Renal cortex interstitium (tissue), 15 donors: ENCODE measurements at places on chromosomes 7 and 10.
A peak's percentile ranks its signal among the peaks of the same experiment; 100 is the strongest.

GRCh38 chr10:6216916-6217315 lies 14.2 kb downstream of the PFKFB3 start:
- no peak for DNase-seq

- DNase-seq: no peak
These were observed 104.6 kb downstream of the HECW1 start for GRCh38 chr7:43217055-43217454.

- no peak for DNase-seq
These were observed 146.3 kb downstream of the ADARB2 start for GRCh38 chr10:1591045-1591444.

GRCh38 chr7:28868712-28869111 lies 89.4 kb downstream of the TRIL start:
- DNase-seq: no peak

DNA sequence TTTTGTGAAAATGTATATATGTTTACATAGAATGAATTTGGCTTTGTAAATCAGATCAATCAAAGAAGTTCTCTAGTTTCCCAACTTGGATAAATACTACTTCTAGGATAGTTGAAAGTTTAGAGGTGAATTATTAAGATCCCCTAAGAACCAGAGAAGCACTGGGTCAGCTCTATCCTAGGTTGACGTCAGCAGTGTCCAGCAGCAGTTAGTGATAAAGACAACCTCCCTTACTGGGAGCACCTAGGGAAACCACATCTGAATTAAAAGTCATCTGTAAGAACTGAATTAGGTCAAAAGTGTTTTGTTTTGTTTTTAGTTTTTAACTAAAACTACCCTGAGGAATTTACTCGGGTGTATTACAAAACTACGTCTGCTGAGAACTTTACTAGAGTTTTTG lies 178.0 kb downstream of the POLR1F start:
- no peak for DNase-seq

DNA sequence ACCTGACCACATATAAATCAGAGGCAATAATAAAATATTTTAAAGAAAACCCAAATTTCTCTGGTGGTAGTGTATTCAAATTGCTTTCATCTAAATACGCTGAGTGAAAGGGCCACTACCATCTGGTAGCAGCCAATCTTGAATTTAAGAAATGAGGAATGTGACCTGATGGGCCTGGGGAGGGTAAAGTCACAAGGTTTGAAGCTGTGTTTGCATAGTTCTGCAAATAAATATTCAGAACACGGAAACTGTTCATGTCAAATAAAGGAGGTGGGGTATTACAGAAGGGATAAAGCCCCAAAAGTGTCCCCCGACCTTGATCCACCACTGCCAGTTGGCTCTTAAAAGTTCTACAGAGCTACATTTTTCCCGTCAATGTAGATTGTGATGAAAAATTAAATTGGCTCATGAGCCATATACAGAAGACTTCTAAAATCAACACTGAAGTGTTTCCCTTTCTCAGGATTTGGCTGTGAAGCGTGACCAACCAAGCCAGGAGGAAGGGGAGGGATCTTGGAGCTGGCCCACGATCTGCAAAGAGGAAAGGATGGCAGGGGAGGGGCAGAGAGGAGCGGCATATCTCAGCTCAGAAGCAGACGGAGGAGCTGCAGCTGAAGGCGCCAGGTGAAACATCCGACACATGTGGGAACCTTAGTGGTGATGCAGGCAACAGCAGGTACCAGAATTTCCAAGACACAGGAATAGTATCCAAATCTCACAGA lies 39.6 kb downstream of the MPP7 start:
- DNase-seq: no peak

DNA sequence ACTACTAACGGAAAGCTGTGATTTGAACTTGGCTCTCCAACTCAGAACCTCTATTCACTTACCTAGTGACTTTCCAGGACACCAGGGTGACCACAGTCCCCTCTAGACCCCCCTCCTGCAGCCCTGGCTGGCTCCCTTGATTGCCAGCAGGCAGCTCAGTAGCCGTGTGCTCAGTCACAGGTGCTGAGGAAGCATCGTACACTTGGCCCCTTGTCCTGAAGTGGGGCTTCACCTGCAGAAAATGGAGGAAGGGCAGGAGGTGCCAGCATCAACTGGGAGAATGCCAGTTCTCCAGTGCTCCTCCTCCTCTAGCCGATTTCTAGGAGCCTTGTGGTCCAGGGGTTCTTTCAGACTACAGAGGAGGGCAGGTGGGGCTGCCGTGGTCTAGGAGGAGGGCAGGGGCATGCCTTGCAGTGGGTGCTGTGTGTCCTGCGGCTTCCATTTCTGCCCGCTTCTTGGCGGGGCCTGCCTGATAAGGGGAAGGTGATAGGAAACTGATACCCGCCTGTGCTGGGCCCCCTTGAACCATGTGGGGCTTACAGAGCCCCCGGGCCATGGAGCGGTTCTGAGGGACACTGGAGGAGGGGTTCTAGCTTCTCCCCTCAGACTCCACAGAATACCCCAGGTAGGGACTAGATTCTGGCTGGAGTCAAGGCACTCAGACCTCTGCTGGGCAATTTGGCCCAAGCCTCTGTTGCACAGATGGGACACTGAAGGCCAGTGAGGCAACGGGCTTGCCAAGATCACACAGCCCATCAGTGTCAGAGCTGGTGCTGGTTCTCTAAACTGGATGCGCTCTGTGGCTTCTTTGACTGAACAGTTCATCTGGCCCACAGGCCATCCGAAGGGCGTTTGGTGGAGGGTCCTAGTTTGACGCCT lies 14.0 kb downstream of the FAM241B start:
- DNase-seq: no peak

- DNase-seq: peak; percentile 53
These were observed 131.1 kb upstream of the CDK1 start for GRCh38 chr10:60646966-60647796.

GRCh38 chr7:24817339-24817738 lies 60.1 kb upstream of the GSDME start:
- no peak for DNase-seq

GRCh38 chr10:96288151-96288621 lies 16.0 kb upstream of the DNTT start:
- DNase-seq: no peak

DNA sequence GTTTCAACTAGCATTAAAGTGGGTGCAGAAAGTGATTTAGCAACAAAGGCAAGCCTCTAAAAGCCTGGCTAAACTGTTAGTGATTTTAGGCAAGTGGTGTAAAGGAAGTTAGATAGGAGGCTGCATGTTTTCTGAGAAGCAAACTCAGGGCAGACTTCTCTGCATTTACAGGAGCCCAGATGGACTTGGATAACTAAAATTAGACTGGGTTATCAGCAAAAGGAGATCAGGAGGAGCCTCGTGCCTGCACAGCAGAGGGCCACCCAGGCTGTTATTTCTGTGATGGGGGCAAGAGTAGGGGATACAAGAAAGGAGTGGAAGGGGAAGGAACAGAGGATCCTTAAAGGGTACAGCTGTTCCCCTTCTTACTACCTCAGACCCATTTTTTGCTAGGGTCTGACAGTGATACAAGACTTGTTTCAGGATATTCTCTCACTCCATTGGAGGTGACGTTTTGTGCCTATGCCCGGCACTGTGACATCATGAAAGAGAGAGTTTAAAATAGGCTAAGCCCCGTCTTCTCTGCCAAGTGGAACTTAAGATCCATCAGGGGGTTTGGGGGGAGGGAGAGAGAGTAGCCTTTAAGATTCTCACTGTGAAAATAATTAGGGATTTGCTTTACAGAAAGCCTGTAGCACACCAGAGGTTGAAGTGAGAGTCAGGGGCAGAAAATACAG lies 49.6 kb upstream of the PDCD4 start:
- no peak for DNase-seq

DNA sequence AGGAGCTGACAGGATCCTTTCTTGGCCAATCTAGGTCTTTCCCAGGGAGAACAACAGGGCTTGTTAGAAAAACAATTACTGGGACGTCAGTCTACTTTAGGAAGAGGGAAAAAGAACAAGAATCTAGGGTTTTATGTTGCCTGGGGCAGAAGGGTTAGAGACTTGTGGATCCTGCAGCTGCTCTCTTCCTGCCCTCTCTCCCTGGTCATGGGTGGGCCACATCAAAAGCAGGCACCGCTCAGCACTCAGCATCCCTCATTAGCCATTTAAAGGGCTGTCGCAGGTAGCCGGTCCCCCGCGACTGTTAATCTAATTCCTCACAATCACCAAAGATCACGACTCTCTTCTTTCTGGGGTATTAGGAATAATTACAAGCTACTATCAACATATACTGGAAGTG lies 631.9 kb downstream of the CALN1 start:
- no peak for DNase-seq
